GM23338 (cell line): ENCODE measurements at places on chromosomes 7 and 10.
A peak's percentile ranks its signal among the peaks of the same experiment; 100 is the strongest.

DNA sequence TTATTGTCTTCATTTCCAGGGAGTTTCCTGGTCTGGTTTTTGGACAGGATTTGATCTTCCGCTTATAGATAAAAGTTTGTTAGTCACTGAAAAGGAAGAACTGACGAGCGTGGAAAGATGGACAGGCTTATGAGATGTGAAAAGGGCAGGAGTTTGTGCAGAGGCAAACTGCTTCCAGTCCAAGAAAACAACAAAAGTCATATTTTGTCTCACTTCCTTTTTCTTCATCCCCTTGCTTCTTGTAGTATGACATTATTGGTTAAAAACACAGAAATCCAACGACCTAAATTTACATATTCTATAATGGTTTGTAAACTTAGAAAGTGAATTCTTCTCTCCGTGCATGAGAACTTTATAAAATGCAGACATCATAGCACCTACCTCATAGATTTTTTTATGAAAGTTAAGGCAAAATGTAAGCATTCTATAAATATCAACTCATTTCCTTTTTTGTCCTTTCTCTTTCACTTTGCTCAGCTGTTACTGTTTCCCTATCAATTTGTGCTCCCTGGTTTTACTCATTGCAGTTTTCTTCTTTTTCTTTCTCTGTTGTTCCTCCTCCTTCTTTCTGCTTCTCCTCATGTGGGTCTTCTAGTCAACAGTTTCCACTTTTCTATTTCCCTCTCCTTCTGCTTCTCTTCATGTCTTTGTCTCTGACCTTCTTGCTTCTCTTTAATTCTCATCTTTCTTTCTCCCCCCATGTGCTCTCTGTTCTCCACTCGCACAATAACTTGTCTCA is 370.2 kb downstream of the ARL4A start:
- DNase-seq: no peak

DNA sequence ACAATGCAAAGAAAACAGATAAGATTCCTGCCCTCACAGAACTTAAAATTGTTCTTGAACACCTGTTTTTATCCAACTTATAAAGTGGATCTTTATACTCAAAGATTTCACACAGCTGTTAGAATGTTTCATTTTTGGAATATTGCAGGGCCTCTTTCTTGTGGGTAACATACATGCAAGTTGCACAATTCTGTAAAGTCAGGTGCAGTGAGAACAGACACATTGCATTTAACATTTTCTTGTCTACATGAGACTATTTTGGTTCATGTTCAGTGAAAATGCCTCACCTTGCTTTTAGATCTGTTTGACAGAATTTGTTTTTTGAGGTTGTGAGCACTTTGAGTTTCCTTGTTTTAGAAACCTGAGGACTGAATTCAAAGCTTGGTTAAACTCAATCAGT is 707.8 kb downstream of the SUGCT start:
- no peak for DNase-seq

- no peak for DNase-seq
Measured at GRCh38 chr7:142443216-142444010, 185.6 kb upstream of the PRSS58 start.

DNA sequence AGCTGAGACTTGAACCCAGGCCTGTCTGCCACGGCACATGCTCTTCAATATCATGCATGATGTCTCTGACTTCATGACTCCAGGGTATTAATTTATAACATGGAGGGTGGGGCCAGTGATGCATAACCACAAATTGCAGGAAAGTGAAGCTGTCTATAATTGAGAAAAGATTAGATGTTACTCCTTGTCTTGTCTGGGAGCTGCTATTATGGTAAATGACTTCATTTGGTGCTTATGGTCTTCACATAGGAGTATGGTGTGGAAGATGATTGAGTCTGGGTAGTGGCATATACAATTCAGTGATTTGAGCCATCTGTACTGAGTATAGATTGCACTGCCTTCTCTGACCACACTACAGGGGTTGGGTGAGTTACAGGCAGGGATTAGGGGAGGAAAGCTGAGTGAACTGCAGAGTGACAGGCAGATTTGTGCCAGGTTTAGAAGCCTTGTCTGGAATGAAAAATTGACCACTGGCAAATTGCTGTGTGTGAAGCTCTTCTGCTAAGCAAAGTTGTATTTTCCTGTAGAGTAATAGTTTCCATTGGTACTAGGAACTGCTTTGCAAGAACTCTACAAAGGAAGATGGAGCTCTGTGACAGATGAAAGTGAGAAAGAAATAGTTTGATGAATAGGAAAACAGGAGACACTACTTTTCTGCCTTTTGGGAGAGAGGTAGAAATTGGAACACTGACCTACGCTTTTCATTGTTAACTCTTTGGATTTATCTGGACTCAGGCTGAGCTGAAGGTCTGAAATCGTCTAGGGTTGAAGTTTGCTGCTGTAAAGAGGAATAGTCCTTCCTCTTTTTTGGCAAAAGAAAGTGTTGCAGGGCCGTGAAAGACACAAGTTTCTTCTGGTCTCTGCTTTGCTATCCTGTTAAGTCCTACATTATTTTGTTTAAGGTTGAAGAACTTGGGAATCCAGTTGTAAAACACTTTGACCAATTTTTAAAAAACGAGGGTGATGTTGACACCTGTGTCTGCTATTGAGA is 2.7 kb downstream of the SND1 start:
- DNase-seq: no peak

- no peak for DNase-seq
Measured at GRCh38 chr10:8325024-8325980, 270.8 kb downstream of the GATA3 start.

- peak; percentile 16 for DNase-seq
Measured at GRCh38 chr7:130987092-130987491, 253.1 kb upstream of the KLF14 start.

- peak; percentile 99 for DNase-seq
Measured at GRCh38 chr7:32427769-32428291, 62.4 kb downstream of the LSM5 start.

DNA sequence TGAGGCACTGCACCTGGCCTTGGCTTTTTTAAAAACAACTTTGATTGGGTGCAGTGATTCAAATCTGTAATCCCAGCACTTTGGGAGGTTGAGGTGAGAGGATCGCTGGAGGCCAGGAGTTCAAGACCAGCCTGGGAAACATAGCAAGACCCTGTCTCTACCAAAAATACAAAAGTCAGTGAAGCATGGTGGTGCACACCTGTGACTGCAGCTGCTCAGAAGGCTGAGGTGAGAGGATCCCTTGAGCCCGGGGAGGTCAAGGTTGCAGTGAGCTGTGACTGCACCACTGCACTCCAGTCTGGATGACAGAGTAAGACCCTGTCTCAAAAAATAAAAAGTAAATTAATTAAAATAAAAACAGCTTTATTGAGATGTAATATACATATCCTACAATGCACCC is 84.9 kb downstream of the NPTX2 start:
- no peak for DNase-seq

DNA sequence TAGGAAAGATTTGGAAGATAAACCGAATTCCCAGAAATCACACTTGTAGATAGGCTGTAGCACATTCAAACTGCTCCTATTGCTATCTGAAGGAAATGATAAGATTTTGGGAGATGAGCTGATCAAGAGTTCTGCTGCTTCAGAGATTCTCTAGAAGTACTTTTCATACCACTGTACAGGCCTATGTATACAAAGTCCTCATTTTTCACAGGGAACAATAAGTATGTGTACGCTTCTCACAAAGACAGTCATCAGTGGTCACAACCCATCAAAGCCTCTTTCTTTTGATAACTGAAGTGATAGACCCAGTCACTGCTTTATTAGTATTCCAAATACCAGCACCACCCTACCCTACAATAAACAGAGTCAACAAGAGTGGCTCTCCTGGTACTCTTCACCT is 15.6 kb upstream of the SEPTIN7 start:
- DNase-seq: no peak

- DNase-seq: no peak
Measured at GRCh38 chr7:29990931-29991330, 1.3 kb upstream of the SCRN1 start.

DNA sequence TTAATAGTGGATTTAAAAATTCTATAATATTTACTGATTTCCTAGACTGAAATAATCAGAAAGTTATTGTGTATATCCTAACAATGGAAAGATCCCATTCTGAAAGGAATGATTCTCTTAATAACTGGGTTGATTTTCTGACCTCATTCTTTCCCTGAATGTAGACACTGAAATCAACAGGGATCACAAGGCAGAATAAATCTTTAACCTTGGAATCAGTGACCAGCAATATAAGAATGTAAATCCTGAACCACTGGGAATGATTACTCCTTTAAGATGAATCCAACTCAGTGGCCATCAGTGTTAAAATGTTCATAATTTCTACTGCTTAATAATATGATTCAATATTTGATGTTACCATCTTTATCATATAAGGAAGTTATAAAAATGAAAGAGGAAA is 47.6 kb downstream of the ANKRD26 start:
- DNase-seq: no peak

DNA sequence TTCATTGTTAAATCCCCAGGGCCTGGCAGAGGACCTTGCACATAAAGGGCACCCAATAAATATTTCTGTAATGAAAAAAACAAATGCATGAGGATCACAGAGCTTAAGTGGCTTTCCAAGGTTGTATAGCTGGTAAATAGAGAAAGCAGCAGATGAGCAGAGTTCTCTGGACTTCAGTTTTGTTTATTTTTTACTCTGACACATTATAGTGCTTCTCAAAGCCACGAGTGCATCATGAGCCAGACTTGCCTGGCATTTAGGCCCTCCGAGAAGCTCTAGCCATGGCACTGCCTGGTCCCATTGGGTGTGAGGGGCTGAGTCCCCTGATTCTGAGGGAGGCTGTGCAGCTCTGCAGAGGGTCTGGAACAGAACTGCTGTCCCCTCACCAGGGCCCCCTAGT is 87.2 kb upstream of the ZNF32 start:
- no peak for DNase-seq

DNA sequence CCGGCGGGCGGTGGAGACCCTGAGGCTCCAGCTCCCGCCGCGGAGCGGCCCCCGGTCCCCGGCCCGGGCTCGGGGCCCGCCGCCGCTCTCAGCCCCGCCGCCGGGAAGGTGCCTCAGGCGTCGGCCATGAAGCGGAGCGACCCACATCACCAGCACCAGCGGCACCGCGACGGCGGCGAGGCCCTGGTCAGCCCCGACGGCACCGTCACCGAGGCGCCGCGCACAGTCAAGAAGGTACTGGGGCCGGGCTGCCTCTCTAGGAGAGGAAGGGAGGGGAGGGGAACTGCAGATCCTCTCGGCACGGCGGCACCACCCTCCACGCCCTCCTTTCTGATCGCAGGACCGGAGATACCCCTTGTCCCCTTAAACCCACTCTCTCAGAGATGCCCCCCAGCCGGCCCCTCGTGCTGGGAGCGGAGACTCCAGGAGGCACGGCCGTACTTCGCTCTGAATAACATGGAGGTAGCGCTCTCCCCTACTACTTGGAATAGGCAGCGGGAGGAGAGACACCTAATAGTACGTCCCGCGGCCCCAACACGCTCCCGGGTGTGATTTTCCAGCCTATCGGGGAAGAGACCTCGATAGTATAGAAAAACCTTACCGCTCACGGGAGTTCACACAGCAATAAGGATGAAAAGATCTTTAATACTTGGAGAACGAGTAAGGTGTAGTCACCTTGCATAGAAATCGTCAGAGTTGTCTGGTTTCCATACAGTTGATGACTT is 538 bp downstream of the AHCYL2 start:
- peak; percentile 76 for DNase-seq

GRCh38 chr7:137390076-137390475 is 46.5 kb upstream of the PTN start:
- DNase-seq: no peak

GRCh38 chr10:64033711-64034110 is 512.5 kb downstream of the REEP3 start:
- DNase-seq: no peak

DNA sequence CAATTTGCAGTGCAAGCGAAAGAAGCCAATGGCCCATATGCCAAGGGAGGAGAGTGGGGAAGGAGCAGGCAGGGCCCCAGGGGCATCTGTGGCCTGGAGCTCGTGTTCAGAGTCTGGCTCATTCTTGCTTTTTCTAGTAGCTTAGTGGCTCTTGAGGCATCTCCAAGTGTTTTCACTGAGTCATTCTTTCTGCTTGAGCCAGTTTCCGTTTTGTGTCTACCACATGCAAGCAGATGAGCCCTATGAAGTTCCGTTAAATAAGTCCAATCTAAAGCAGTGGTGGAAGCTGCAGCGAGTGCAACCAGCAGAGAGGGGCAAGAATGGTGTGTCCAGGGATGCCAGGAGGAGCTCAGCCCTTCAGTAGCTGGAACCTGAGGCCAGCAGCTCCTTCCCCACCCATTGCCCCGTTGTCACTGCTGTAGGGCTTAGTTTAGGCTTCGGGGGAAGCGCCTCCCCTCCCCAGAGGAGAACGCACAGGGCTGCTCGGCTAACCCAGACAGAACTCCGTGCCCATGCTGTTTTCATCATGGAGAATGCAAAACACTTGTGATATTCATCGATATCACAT is 57.4 kb upstream of the EBF3 start:
- no peak for DNase-seq

DNA sequence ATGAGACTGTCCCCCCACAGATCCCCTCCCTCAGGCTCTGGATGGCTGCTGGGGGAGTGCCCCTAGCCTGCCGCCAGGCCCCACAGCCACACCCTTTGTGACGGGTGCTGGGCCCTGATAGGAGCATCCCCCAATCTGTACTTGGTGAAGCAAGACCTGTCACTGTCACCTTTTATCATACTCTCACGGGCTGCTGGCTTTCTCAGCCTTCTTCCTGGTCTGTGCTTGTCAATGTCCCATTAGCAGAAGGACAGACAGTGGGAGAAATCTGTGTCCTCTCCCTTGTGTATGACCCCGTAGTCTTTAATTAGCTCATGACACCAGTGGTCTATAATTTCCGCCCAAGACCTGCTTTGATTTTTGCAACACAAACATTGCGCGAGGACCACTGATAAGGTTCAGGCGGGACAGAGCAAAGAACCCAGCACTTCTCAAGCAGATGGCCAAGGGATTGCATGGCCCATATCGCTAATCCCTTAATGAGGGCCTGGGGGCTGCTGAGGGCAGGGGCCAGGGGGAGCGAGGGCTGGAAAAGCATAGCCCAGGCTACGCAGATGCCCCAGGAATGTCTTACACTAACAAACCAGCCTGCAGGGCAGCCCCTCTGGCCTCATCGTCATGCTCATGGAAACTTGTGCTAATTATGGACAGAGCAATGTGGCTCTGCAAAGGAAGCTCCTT is 127.8 kb downstream of the PTPN20 start:
- DNase-seq: no peak

DNA sequence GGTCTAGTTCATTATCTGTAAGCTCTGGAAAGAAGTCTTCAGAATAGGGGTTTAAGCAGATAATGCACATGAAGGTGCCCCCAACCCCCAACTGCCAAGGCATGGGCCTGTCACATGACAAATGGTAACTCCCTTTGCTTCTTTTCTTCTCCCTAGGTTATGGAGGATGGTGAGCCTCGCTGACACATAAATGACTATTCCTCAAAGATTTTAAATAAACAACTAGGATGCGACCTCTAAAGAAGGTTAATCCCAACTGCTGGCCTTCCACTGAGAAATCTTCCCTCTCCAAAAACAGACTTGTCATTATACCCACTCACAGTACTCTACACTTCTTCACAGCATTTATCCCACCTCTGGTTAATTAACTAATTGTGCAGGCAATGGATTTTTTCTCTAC is 75.7 kb upstream of the FAM133B start:
- no peak for DNase-seq

GRCh38 chr7:101598422-101598985 is 30.6 kb downstream of the MYL10 start:
- no peak for DNase-seq

- DNase-seq: peak; percentile 50
Measured at GRCh38 chr7:70681469-70682350, 450.2 kb upstream of the GALNT17 start.
